ENCODE measurements at places on chromosomes 2 and 18. TPM values are rescaled to one million over a fixed set of nuclear protein-coding genes. Genes with fewer than 3 reads are reported as not detected.

RAD51AP2 gene
- total RNA-seq = not detected

MAPK4 gene
- not detected for total RNA-seq

CRYBA2 gene
- not detected for total RNA-seq

CFAP221 gene
- not detected for total RNA-seq

GAL3ST2 gene
- total RNA-seq = not detected

All from bronchus fibroblast of lung (primary cell).